ENCODE measurements at places on chromosomes 3 and 15.

- DNase-seq: no peak
Measured at GRCh38 chr3:126438186-126438585, 37.5 kb downstream of the ZXDC start.

DNA sequence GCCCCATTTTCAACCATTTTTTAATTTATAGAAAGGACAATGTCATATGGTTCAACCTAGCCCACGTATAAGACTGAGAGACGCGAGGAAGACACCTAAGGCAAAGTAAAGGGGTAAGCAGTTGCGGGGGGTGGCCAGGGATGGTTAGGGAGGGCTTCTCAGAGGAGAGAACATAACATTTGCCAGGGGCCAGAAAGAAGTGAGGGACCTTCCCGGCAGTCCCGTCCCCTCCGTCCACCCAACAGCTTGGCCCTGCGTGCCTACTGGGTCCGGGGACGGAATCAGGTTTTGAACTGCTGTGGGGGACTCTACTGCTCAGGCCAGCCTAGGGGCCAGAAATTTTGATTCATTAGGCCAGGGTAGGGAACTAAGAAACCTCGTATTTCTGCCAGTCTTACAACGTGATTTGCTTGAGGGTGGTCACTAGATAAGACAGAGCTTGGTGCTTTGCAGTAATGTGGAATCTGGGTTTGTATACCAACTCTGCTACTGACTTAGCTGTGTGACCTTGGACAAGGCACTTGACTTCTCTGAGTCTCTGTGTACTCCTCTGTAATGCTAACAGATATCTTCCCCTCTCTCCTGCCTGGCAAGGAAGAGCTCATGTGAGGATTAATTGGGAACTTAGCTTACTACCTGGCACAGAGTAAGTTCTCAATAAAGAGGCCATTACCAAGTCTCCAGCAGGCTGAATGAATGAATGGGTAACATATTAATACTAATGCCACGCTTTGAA is 734 bp upstream of the SLC6A20 start:
- no peak for DNase-seq

DNA sequence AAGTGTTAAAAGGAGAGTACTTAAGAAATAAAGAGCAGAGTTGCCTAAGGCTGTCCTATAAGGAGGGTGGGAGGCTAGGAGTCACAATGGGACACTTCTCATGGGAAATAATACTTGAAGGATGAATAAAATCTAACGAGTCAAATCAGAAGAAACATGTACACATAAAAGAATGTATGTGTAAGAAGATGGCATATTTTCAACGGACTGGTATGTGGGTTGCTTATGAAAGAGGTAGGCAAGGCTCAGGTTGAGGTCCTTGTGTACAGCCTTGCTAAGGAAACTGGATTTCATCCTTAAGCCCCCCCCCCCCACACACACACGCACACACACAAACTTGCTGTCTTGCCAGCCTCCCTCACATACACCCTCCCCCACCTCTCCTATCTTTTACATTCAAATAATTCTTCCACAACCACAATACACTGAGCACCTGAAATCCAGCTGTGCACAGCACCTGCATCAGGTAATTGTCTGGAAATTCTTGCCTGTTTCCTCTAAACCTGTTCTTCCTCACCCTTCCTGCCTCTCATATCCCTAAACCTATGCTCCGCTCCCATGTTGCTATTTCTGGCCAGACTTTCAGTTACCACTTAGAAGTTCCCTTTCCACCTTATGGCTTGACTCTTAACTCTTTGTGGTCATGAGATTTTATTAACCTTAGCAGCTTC is 79.2 kb downstream of the FMN1 start:
- DNase-seq: no peak

GRCh38 chr15:48721061-48721810 is 75.7 kb upstream of the FBN1 start:
- DNase-seq: no peak

DNA sequence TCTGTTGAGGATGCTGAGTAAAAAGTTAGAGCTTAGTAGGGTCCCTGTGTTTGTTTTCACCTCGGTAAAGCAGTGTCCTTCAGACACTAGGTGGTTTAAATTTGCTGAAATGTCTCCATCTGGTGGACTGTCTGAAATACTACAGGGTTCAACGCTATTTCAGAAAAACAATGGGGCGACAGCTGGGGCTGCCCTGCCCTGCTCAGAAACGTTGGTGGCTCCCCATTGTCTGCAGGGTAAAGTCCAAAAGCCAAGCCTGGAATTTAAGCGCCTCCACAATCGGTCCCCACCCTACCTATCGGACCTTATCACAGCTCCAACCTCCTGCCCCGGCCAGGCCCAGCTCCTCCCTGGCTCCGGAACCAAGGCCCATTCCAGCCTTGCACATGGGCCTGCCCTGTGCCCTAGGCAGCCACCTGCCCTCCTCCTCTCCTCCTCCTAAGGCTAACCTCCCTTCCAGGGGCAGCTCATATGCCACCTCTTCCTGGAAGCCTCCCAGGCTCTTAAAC is 4.3 kb upstream of the TSEN2 start:
- DNase-seq: no peak
